ENCODE measurements at places on chromosomes 3 and 15. TPM values are rescaled to one million over a fixed set of nuclear protein-coding genes. Genes with fewer than 3 reads are reported as not detected.

The TXNRD3 gene
- 20.7 TPM for total RNA-seq

The RASL12 gene
- 0.55 TPM for total RNA-seq

The SCN11A gene
- total RNA-seq = not detected

The SRGAP3 gene
- total RNA-seq = 1.2 TPM

The CCDC33 gene
- not detected for total RNA-seq

The WDR93 gene
- total RNA-seq = not detected

The DBR1 gene
- total RNA-seq = 22.7 TPM

The LAMB2 gene
- total RNA-seq = 67.9 TPM

The MAP3K13 gene
- 26.5 TPM for total RNA-seq

The CIDEC gene
- 2.8 TPM for total RNA-seq

The SLC22A14 gene
- not detected for total RNA-seq

The CCR4 gene
- 0.06 TPM for total RNA-seq

The ADAMTS9 gene
- total RNA-seq = not detected

Measured in HepG2 (cell line).